T-helper 9 cell (primary cell): ENCODE measurements at places on chromosomes 3 and 15.

DNA sequence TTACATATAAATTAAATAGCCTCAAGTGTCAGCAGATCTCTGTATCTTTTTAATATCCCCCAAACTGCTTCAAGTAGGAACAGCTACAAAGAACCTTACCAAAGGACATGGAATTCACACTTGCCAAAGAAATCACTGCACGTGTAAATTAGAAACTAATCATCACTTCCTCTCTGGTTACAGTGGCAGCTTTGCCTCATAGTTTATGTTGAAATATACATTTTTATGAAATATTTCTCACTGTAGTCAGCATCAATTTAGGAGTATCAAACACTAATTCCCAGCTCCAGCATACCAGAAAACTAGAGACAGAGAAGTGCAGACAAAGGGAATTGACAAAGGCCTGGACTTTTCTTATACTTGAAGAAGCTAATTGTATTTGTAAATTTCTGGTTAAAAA, 260.9 kb downstream of the TIGIT start:
- no peak for DNase-seq

GRCh38 chr3:190617185-190617584, 103.3 kb downstream of the IL1RAP start:
- no peak for DNase-seq

DNA sequence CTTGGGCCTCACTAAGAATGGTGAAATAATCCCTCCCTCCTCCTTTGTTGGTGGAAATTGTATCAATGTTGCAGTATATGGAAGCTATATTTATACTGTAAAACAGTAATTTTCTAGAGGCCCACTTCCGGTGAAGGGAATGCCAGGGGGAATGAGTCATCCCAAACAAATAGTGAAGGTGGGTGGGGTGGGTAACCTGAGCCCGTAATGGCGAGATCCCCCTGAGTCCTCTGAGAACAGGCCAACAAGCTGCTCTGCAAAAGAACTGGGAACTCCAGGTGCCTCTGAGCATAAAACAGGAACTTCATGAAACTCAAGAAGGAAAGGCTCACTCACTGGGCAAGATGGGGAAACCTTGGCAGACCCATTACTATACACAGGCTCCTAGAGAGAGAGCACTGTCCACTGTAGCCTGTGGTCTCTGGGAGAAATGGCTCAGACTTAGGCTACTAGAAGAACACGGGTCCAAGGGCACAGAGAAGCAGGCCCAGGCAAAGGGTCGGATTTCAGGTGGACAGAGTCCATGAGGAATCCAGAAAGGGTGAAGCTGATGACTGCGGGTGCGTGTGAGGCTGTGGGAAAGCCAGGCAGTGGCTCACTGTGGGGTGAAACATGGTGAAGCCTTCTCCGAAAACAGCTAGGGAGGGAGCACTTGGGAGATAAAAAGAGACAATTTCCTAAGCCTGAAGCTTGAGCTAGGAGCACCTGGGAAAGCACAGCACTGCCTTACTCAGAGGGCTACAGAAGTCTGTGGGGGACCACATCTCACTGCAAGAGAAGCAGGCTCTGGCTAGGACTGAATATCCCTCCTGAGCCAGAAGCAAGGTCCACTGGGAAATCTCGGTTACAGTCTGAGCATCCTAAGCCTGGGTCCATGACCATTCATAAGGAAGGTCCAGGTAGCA, 19.8 kb downstream of the LARP6 start:
- DNase-seq: no peak

- no peak for DNase-seq
These were observed 58.1 kb upstream of the SATB1 start for GRCh38 chr3:18483226-18483625.

DNA sequence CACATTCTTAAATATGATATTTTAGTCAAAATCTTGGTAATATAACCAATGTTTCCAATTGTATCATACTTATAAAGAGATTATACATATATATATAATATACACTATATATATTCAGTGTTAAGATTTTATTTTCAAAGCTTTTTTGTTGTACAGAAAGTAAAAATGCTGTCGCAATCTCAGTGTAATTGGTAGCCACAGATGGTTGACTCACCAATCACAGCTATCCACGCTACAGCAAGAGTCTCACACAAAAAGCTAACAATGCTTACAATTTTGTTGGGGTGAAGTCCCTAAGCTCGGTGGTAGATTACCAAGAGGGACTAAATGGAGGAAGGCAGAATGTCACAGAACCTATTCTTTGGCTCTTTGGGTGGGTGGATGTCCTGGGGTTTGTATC, 16.9 kb upstream of the CFAP161 start:
- DNase-seq: no peak

DNA sequence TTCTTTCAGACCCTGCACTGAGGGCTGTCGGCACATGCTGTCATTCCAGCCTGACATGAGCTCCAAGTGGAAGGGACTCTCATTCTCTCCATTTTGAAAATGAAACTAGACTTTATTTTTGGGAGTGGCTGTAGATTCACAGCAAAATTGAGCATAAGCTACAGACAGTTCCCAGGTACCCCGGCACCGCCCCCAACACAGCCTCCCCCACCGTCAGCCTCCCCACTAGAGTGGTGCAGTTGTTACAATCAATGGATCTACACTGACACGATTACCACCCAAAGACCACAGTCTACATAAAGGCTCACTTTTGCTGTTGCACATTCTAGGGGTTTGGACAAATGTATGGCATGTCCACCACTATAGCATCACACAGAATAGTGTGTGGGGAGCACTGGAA, 29.5 kb upstream of the FGD5 start:
- DNase-seq: no peak

DNA sequence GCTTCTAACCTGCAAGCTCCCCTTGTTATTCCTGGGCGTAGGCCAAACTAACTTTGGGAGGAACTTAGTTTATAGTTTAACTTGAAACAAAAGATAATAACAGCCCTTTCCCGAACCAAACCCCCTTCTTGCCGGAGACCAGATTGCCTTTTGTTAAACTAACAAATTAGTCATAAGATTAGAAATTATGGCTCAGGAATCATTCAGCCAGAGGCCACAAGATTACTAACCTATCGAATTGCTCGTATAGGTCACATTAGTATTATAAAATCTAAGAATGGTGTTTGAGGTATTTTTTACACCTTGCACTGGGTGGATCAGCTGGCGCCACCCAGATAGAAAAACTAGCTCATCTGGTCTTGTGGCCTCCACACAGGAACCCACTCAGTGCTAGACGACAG, 65.3 kb upstream of the RAP2B start:
- DNase-seq: no peak

DNA sequence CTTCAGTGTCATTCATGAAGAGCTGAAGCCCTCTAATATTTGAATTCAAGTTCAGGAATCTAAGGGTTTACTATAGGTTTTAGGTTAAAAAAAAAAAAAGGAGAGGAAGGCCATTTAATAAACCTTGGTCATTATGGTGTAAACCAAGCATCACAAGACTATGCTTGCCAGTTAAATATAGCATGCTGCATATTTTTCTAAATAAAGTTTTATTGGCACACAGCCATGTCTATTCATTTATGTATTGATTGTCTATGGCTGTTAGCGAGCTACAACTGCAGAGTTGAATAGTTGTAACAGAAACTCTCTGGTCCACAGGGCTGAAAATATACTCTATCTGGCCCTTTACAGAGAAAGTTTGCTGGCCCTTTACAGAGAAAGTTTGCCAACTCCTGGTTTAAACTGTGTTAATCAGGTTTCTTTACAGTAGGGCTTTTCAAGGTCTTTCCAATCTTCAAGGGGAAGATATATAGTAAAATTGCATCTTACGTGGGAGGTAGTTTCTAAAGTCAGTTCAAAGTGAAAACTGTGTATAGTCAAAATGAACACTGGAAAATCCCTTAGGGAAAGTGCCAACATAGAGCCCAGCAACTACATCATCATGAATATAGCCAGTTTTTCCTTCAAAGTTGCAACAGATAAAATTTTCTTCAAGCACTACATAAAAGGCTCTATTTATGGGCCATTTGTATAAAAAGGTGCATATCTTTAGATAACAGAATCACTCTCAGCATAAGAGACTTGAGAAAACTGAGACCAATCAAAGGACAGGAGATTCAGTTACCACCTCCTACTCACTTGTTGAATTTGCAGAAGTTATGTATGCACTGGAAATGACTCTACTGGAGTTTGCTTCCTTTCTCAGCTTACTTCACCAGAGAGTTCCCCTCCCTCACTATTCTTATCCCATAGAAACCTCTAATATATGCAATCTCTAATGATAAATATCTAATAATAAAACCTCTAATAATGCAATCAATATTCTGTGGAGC, 49.7 kb upstream of the FRMD4B start:
- no peak for DNase-seq

DNA sequence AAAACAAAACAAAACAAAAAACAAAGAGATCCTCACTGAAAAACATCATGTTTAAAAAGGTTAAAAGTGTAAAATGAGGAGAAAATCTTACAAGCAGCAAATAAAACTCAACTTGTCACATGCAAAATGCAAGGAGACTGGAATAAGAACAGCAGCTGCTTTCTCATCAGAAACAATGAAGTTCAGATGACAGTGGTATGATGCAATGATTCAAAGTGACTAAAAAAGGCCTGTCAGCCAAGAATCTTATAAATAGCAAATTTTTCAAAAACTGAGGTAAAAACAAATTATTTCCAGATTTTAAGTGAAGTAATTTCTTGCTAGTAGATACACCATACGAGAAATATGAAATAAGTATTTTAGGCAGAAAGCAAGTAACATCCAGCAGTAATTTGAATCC, 68.6 kb upstream of the EPHA3 start:
- no peak for DNase-seq

- no peak for DNase-seq
These were observed 593.3 kb downstream of the FOXP1 start for GRCh38 chr3:70990185-70990584.

- DNase-seq: no peak
These were observed 8.5 kb downstream of the MBNL1 start for GRCh38 chr3:152277198-152277597.

DNA sequence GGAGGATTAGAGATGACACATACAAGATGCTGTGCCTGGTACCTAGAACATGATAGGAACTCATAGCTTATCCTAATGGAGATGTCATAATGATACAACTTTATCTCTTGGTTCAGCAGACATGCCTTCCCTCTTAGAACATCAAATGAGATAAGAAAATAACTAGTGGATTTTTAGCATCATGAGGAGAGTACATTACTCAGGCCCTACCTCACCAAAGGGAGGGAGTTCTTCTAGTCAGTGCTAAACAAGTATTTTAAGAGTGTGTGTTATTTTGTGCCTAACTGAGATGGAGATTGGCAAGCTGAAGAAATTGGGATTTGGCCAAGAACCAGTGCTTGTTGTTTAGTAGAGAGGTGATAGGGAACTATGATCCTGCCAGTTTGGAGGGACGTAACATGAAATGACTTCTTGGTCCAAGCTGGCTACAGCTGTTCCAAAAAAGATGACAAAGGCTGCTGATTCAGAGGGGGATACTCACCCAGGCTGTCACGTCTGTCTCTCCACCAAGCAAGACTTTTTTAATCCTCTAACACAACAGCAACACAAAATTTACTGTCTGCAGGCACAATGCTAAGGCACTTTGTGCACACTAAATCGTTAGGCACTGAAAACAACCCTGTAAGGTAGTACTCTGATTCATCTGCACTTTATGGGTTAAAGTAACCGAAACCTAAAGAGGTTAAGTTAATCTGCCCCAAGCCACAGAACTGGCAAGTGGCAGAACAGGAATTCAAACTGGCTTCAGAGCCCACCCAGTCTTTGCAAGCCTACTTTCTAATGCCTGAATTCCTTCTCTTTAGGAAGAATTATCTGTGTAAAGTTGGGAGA, 126.5 kb downstream of the CMSS1 start:
- DNase-seq: no peak

DNA sequence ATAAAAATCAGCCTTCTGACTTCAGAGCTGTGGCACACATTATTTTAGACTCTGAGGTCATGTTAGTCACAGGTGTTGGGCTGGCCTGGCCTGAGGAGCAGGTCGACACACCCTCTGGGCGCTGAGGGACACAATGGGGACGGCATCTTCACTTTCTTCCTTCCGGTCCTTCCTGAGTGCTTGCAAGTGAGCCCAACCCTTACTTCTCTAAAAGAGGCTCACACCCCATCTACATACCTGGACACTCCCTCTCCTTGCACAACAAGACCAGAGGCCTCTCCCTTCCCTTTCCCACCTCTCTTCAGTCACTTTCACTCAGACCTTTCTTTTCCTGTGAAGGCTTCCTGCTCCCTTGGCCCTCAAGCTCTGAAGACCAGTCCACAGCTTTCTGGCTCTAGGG, 85.4 kb downstream of the XXYLT1 start:
- DNase-seq: no peak

DNA sequence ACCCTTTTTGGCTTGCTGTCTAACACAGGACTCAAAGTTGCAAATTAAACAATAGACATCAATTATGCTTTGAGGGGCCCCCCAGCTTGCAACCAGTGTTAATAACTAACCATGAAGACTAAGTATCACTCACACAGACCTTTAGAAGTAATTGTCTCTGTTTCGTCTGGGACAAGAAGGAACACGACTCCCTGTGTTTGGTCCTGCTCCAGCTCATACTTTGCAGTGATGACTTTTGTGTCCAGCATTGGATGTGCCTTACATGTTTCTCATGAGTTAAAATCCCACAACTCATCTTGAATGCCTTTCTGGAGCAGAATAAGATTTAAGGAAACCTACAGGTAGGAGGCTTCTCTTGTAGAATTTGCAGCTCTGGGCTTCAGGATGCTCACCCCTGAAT, 53.1 kb downstream of the GMNC start:
- no peak for DNase-seq

GRCh38 chr15:71054286-71054952, 60.9 kb upstream of the THSD4 start:
- DNase-seq: no peak

DNA sequence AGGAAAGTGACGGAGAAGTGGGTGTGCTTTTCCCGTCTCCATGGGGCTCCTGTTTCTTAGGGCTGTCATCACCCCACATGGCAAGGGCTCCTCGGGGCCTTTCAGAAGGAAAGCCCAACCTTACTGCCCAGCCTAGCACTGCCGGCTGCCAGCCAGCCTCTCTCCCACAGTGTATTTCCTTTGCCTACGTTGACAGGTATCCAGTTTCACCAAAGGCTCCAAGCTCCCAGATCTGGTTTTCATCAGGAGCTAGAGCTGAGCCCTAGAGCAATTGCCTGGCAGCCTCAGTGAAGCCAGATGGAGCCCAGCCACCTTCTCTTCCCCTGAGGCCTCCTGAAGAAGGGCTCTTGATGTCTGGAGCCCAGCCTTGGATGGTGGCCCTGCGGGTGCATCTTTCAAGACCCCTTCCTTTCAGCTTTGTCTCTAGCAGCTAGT, 20.2 kb downstream of the CRABP1 start:
- no peak for DNase-seq

DNA sequence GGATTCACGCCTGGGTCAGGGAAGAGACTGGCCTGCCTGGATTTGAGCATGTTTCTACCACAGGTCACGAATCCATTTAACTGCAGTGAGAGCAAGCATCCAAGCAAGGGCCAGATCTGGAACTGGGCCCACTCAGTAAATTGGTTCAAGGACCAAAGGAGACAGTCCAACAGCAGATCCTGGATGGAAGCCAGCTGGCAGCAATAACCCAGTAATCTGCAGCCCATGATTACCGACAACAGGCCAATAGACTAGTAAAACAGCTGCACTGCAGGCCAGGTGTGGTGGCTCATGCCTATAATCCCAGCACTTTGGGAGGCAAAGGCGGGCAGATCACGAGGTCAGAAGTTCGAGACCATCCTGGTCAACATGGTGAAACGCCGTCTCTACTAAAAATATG, 11.8 kb downstream of the SAMD7 start:
- no peak for DNase-seq
